ENCODE measurements at places on chromosomes 2 and 18.

- no peak for DNase-seq
Measured at GRCh38 chr2:88896971-88897370, 205.5 kb downstream of the RPIA start.

- DNase-seq = peak; percentile 64
Measured at GRCh38 chr2:170530284-170530745, 184.8 kb upstream of the SP5 start.

DNA sequence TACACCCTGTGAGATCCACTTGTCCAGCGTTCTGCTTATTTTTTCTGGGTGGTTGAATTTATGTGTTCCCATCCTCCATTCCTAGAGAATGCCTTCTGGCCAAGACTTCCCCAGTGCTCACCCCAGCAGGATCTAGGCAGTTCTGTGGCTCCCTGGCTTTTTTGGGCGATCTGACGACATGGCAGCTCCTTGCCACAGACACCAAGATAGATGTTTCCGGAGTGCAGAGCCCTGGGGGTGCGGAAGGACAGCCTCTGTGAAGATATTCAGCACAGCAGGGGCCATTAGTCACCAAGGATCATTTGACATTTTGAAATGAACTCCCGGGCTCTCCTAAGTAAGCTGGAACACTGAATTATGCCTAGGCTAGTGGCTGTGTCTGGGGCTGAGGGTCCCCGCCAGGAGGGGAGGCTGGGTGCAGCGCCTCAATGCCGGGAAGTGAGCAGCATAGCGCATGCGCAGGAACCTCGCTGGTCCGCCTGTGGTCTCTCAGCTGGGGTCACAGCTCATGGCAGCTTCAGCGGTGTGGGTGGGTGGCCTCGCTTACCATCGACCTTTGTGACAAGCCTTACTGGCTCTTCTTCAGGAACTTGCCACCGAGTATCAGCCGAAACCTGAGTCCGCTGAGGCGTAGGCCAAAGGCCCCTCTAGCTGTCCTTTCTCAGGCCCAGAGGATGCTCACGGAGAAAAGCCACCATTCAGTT, 60.3 kb downstream of the MEX3C start:
- DNase-seq = no peak

- no peak for DNase-seq
Measured at GRCh38 chr2:888211-888801, 62.3 kb upstream of the SNTG2 start.

DNA sequence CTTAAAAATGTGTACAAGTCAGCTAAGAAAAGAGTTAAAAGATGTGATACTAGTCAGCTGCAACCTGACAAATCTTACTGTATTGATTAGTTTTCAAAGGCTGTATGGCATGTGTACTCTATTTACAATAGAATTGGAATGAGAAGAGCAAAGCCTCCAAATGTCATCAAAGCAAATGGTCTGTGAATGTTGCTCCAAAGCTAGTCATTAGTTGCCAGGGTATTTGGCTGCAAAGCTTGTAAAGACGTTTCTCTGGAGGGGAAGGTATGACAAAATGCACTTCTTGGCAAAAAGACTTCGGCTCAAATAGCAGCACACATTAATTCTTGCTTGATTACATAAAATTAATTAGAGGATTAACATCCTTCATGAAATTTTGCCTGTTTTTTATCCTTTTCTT, 59.3 kb downstream of the ETAA1 start:
- DNase-seq = peak; percentile 7

DNA sequence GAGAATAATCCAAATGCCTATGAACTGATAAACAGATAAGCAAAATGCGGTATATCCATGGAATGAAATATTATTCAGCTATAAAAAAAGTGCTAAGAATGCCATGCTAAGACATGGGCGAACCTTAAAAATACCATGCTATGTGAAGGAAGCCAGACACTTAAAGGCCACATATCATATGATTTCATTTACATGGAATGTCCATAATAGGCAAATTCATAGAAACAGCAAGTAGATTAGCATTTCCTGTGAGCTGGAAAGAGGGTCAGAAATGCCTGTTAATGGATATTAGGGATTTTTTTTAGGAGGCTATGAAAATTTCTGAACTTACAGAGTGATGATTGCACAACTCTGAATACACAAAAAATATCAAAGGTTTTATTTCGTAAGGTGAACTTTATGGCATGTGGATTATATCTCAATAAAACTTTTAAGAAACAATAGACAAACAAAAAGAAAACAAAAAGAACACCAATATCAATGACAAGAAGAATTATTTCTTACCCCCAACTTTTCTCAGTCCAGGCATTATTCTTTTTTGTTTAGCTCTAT, 1207.7 kb downstream of the SUCLG1 start:
- no peak for DNase-seq

DNA sequence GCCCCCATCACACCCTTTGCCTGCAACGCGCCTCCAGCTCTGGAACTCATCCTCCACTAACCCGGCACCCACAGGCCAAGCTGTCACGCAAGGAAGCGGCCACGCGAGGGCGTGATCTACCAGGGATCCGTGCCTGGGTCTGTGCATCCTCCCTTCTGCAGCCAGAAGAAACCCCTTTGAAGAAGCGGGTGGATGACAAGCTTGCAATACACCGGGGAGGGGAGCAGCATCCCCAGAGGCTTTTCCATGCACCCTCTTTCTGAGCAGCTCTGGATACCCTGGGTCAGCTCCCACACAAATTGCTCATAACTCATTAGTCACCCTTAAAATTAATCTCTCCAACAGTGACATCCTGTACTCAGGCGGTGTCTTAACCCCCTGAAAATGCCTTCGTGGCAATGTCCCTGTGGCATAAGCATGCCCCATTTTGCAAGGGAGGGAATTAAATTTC, 47.6 kb downstream of the PDCL3 start:
- DNase-seq = peak; percentile 80

GRCh38 chr18:484749-485464, 15.6 kb downstream of the COLEC12 start:
- DNase-seq = no peak

DNA sequence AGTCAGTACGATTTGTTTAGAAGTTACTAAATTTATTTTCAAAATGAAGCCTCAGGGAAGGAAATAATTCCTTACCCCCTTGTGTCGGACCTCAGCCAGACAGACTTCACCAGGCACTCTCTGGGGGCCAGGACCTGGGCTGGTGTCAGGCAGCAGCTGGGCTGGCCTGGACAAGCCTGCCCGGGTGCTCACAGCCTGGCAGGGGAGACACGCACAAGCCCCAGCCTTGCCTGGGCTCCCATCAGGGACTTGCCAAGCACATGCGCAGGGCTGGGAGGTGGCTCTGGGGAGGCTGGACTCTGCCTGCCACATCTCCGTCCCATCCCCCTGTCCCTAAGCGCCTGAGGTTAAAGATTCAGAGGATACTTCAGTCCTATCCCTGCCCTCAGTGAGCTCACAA, 56.8 kb upstream of the HS6ST1 start:
- DNase-seq = no peak

DNA sequence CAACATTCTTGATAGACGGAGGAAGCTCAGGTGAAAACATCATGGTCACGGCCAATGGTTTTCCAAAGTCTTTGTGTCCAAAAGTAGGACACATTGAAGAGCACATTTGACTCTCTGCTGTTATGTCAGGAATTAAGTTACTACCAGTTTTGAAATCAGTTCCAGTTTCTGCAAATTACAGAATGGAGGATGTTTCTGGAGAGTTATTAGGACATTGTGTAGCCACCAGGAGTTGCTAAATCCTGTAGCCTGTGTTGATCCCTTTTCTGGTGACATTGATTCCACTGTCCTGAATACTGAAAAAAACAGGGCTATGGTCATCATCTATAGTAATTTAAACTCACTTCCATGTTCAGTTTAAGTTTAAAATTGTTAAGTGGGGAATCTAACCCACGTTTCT, 15.3 kb downstream of the UPP2 start:
- no peak for DNase-seq

DNA sequence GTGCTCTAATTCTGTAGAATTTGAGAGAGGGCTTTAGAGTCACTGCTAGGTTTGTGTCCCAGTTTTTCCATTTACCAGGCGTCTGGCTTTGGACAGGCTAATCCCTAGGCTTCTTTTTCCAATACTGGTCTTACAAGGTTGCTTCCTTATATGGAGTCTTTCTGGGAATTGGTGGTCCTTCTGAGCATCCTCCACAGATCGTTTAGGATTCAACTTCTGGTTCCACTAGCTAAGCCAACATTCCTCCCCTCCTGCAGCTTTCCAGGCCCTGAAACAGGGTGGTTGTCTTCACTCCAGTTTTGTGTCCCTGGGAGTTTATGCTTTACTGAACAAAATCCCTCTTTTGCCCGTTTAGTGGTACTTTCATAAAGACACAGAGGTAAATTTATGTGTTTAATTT, 170.6 kb downstream of the CERS6 start:
- peak; percentile 36 for DNase-seq

GRCh38 chr2:151498178-151498577, 88.5 kb downstream of the RIF1 start:
- DNase-seq = peak; percentile 23
